ENCODE measurements at places on chromosomes 4 and X.

GRCh38 chr4:26144526-26145155 lies 176.2 kb upstream of the RBPJ start:
- no peak for DNase-seq

GRCh38 chrX:24988314-24988713 lies 27.5 kb downstream of the ARX start:
- DNase-seq, result no peak

DNA sequence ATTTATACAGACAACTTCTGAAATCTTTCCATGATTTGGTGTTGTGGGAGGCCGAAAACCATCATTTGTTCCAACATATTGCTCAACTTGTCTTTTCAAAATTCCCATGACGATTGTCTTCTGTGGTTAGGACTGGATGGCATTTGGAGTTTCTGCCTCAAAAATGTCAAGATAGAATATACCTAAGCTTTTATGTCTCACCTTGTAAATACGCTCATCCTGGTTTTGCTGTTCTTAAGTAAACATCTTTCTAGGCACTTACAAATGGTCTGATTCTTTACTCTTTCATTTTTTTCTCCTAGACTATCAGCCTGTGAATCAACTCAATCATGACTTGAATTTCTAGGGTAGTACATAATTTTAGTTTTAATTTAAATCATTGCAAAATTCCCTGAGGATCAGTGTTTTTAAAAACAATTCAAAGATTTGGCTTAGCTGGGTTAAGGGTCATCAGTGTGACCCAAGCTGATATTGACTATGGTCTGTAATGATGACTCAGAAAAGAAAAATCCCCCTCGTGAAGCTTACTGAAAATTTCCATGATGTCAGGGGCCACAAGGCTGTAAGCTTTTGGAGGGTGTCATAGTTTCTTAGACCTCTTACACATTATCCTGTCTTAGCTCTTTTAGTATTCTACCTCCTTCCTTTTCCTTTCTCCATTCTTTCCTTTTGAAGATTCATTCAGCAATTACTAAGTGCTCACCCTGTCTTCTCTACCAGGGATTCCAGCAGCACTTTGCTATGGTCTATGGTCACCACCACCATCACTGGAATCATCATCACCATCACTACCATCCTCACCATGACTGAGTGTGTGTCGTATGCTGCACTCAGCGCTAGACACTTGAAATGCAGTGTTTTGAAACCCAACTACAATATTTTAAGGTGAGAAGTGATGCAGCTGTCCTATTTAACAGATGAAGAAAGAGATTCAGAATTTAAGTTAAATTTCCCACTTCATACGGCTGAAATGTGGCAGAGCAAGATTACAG lies 124.4 kb downstream of the CPE start:
- DNase-seq, result no peak

GRCh38 chr4:8427761-8428287 lies 12.7 kb downstream of the ACOX3 start:
- no peak for DNase-seq

DNA sequence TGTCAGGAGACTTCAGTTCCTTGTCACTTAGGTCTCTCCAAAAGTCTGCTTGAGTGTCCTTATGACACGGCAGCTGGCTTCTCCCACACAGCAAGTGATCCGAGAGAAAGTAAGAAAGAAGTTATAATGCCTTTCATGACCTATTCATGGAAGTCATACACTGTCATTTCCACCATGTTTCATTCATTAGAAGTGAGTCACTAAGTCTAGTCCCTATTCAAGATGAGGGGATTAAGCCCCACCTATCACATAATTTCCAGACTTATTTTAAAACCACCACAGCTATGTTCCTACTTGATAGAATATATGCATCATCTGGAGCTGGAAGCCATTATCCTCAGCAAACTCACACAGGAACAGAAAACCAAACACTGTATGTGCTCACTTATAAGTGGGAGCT lies 25.2 kb upstream of the COL25A1 start:
- DNase-seq, result no peak

DNA sequence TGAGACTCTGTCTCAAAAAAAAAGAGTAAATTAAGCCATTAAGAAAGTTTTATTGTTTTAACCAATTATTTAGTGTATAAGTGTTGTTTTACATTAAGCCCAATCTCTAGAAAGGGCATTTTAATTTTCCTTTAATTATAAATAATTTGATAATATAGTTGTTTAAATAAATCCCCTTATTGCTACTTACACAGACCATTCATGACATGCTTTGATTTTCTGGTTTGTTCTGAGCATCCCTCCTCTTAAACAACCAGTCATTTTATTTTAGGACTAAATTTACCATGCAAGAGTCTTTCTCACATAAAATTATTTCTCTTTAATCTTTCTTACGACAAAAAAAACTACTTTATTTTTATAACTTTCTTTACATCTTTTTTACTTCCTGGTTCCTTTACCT lies 23.5 kb upstream of the PAGE5 start:
- no peak for DNase-seq

GRCh38 chr4:17203797-17204196 lies 305.4 kb upstream of the LDB2 start:
- DNase-seq, result no peak

DNA sequence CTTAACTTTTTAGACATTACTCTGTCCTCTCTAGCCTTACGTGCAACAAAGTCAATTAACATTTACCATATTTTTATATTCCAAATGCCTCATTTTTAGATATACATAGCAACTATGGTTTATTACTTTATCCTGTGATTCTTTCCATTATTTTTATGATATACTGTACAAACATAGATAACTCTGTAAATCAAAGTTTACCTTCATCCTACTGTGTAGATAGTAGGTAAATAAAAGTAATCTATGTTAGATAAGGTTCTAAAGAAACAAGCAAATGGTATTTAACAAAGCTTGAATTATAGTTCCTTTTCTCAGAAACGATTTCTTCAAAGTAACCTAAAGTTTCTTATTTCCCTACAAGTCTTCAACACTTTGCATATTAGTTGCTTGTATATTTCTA lies 350.0 kb downstream of the GALNTL6 start:
- DNase-seq, result no peak

DNA sequence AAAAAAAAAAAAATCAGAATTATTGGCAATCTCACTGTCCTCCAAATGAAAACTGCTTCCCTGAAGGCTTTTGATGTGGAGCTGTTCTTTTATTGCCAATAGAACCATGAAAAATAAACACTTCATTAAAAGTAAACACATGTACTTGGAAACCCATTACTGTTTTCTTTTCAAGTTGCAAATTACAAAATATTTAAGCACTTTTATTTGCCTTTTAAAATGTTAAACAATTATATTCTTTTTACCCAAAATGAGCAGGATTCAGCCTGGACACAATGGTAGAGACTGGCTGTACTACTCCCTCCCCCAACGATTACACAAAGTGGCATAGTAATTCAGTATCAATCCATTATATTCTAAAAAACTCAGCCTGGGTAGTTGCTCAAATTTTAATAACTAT lies 60.9 kb downstream of the SH2D1A start:
- no peak for DNase-seq

GRCh38 chrX:129782706-129783105 lies 3.0 kb downstream of the SASH3 start:
- no peak for DNase-seq

- no peak for DNase-seq
Observed at GRCh38 chrX:67892401-67892800, 348.6 kb downstream of the AR start.

GRCh38 chr4:40856840-40857362 lies 107.1 kb downstream of the NSUN7 start:
- DNase-seq, result peak; percentile 60

- no peak for DNase-seq
Observed at GRCh38 chr4:2071252-2071911, 12.3 kb downstream of the NAT8L start.

DNA sequence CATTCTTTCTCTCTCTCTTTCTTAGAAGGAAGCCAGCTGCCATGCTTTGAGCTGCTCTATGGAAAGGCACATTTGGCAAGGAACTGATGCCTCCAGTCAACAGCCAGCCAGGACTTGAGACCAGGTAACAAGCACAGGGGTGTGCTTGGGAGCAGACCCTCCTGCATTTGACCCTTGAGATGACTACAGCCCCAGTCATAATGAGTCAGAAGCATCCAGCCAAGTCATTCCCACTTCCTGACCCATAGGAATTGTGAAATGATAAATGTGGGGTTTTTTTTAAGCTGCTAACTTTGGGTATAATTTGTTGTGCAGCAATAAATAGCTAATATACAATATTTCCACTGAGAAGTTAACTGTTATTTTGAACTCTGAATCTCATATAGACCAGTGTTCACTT lies 446.9 kb downstream of the GRXCR1 start:
- no peak for DNase-seq

DNA sequence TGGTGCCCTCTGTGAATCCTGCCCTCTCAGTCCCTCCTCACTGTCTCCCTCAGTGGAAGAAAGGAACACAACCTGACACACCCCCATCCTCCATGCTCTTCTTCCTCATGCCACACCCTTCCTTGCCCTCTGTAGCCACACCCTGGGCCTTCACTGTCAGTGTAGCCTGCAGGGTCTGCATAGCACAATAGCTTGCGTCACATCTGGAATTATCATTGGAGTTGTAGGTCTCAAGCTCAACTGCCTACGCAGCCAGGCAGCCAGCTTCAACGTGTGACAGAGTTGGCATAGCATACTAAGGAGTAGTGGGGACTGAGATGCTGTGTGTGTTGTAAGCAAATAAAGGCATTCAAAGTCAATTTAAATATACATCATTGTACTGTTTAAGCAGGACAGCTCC lies 113.5 kb upstream of the SCML1 start:
- DNase-seq, result no peak

DNA sequence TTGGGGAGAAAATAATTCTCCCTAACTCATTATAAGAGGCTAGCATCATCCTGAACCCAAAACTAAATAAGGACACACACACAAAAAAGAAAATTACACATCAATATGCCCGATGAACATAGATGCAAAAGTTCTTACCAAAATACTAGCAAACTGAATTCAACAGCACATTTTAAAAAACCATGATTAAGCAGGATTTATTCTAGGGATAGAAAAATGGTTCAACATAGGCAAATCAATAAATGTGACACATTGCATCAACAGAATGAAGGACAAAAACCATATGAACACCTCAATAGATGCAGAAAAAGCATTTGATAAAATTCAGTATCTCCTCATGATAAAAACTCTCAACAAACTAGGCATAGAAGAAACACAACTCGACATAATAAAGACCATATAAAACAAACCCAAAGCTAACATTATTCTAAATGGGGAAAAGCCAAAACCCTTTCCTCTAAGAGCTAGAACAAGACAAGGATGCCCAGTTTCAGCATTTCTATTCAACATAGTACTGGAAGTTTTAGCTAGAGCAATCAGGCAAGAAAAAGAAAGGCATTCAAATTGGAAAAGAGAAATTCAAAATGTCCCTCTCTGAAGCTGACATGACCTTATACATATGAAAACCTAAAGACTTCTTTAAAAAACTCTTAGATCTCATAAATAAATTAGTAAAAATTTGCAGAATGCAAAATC lies 200.9 kb downstream of the NKX6-1 start:
- no peak for DNase-seq

- DNase-seq, result no peak
Observed at GRCh38 chrX:41870719-41871151, 52.6 kb downstream of the CASK start.

- DNase-seq, result no peak
Observed at GRCh38 chr4:159117564-159117963, 14.7 kb downstream of the RAPGEF2 start.

DNA sequence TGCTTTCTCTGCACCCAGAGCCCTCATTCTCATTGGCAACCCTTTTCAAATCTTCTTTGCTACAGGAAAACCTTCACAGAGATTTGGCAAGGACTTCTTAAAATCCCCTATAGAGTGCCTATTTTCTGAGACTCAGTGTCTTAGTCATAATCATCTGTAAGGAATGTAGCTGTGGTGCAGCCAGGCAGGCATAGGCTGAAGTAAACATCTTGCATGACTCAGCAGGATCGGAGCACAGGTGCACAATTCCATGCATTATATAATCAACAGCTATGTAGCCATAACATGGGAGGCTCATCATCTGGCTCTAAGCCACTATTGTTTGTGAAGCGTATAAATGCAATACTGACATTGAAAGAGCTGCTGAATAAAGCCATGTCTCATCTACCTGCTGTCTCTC lies 368.8 kb downstream of the MAGEE1 start:
- DNase-seq, result no peak

DNA sequence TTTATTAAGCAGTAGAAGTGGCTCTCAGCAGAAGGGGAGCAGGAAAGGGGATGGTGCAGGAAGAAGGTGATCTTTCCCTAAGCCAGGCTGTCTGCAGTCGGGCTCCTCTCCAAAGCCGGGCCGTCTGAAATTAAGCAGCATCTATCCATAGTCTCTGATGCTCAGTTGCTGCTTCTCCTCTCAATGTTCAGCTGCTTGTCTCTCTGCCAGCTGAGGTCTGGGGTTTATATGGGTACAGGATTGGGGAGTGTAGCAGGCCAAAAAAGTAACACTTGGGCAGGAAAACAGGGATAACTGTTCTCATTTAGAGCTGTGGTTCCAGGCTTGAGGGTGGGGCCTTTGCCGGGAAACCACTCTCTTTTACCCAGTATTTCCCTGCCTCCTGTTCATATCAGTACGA lies 39.2 kb upstream of the CCKAR start:
- DNase-seq, result no peak

- DNase-seq, result no peak
Observed at GRCh38 chr4:137688651-137689050, 156.4 kb upstream of the PCDH18 start.

DNA sequence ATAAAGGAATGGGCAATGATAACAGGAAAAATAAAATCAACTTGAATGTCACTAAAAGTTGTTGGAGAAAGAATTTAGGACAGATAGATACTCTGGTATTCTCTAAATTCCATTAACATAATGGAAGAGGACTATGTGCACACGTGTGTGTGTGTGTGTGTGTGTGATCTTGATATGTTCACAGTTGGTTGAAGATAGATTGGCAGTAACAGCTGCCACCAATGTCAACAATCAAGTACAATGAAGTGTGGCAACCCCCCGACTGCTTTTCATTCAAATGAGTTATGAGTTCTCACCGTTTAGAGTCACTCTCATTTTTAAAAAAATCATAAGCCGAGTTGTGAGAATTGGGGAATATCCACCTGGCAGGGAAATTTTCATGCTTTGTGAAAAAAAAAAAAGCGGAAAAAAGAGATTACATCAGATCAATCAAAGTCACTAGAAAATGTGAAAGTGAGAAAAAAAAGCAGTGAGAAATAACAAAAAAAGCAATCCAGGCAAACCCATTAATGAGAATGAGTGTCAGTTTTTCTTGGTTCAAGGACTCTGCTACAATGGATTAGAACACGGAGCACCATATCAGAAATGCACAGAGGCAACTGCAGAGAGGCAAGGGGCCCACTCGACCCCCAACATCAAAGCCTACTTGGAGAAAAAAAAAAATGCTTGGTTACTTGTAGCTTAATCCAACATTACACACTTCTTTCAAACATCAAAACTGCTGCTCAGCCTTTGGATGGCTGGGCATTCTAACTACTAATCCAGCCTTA lies 414.9 kb upstream of the PITX2 start:
- DNase-seq, result no peak

DNA sequence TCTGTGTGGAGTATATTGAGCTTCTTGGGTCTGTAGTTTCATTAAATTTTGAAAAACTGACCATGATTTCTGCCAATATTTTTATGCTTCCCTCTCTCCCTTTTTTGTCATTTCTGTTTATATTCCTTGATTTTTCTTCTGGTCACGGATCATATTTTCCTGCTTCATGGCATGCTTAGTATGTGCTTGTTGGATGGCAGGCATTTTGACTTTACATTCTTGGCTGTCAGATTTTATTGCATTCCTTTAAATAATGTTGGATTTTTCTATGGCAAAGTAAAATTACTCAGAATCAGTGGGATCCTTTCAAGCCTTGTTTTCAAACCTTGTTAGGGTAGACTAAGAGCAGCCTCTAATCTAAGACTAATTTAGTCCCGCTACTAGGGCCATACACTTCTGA lies 531.8 kb downstream of the IL15 start:
- DNase-seq, result no peak
